ENCODE measurements at places on chromosomes 13 and 19.

DNA sequence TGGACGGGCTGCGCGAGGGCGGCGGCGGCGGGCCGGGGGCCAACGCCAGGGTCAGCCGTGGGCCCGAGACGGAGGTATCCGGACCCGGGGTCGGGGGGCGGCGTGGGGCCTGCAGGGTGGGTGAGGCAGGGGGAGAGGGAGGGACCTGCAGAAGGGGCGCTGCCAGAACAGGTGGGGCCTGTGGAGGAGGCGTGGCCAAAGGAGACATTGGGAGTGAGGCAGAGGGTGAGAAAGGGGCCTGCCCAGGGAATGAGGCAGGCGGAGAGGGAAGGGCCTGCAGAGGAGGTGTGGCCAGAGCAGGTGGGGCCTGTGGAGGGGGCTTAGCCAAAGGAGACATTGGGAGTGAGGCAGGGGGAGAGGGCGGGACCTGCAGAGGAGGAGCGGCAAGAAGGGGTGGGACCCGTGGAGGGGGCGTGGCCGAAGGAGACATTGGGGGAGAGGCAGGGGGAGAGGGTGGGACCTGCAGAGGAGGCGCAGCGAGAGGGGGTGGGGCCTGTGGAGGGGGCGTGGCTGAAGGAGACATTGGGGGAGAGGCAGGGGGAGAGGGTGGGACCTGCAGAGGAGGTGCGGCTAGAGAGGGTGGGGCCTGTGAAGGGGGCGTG is 4.2 kb downstream of the PRR36 start:
- DNase-seq: no peak

GRCh38 chr13:40379794-40380578 is 286.5 kb downstream of the FOXO1 start:
- no peak for DNase-seq

GRCh38 chr19:46000491-46001246 is 5.4 kb downstream of the CCDC61 start:
- no peak for DNase-seq

- DNase-seq: no peak
Measured at GRCh38 chr13:110636701-110637201, 21.4 kb downstream of the NAXD start.

DNA sequence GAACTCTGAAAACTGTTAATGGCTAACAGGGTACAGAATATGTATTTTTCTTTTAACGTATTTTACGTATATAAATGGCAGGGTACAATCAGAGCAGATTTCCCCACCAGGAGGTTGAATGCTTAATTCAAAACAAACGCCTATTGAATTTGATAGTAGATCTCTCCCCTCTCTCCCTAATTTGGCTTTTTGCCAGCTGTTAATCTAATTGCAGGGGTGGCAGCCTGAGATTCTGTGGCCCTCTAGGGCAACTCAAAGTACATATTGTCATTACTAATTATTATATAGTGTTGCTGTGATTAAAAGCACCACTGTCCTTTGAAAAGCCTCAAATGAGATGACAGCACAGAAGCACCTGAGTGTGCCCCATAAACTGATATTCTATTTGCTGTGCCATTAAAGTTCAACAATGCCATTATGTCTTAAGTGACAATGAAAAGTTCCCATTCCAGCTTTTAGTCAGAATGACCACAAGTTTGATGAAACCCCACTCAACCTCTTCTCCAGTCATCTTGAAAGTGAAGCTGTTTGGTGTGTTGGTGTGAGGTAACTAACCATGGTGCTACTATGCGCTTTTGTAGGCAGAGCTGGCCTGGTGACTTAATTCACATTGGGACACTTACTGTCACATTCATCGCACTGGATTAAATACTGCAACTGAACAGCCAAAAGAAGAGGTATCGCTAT is 351.4 kb downstream of the KCNRG start:
- no peak for DNase-seq

All from stimulated activated CD8-positive, alpha-beta memory T cell treated with anti-CD3 and anti-CD28 coated beads, Interleukin-7, amount 100 ng/mL, for 24 hours (primary cell).